ENCODE measurements at places on chromosomes 5 and 9.

- DNase-seq = no peak
Measured at GRCh38 chr5:13708906-13709305, 235.6 kb downstream of the DNAH5 start.

DNA sequence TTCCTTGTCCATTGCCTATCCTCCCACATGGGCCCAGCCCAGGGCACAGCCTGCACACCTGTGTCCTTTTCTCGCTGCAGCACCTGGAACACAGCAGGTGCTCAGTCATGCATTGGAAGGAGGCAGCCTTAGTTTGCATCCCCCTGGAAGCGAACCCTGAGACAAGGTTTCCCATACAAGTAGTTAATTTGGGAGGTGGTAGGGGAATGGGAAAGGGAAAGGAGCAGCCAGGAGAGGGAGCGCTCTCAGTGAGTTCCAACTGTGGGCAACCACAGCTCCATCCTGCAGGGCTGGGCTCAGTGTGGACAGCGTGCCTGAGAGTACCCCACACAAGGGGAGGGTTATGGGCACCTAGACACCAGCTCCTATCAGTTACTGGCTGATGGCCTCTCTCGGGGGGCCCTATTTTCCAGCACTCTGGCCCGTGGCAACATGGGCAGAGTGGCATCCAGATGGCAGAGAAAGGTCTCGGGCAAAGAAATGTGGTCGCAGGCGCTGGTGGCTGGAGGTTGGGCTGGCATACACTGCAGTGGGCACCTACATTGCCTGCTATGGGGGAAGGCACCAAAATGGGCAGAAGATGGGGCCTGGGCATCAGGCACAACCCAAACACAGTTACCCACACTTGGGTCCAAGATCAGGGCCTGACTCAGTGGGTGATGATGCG, 50.1 kb downstream of the TSPAN17 start:
- no peak for DNase-seq

DNA sequence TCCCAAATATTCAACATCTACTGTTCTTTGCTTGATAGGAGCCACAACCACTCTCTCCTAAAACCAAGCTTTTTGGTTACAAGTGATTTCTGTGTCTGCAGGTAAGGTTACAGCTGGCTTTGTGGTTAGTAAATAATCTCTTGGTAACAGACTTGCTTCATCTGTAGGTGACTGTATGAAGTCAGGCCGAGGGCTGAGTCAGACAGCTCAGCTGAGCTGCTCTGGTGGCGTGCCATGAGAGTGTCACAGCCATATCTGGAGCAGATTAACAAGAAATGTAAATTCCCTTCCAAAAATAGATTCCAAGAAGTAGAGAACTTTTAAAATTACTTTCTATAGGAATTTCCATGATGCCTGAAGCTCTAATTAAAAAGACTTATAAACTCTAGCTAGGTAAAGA, 23.7 kb upstream of the TAS2R1 start:
- DNase-seq = peak; percentile 88

GRCh38 chr5:78568676-78569075, 79.9 kb downstream of the LHFPL2 start:
- no peak for DNase-seq

DNA sequence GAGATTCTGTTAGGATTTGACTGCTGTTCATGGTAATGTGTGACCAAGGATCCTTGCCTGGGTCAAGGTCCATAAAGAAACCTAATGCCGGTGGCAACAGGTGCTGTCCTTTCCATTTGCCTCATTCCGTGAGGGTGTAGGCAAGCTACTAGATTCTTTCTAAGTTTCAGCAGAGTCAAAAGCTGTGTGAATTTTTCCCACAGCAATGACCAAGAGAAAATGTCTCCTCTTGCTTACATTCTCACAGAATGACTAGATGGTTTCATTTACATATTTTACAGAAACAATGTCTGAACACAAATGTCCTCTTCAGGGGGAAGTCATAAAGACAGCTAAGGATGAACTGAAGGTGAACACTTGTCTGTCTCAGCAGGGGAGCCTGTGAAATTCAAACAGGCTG, 75.3 kb upstream of the SV2C start:
- no peak for DNase-seq

GRCh38 chr9:110047232-110047954, 160.6 kb downstream of the C9orf152 start:
- no peak for DNase-seq

GRCh38 chr5:32462618-32463017, 18.1 kb upstream of the ZFR start:
- DNase-seq = no peak

DNA sequence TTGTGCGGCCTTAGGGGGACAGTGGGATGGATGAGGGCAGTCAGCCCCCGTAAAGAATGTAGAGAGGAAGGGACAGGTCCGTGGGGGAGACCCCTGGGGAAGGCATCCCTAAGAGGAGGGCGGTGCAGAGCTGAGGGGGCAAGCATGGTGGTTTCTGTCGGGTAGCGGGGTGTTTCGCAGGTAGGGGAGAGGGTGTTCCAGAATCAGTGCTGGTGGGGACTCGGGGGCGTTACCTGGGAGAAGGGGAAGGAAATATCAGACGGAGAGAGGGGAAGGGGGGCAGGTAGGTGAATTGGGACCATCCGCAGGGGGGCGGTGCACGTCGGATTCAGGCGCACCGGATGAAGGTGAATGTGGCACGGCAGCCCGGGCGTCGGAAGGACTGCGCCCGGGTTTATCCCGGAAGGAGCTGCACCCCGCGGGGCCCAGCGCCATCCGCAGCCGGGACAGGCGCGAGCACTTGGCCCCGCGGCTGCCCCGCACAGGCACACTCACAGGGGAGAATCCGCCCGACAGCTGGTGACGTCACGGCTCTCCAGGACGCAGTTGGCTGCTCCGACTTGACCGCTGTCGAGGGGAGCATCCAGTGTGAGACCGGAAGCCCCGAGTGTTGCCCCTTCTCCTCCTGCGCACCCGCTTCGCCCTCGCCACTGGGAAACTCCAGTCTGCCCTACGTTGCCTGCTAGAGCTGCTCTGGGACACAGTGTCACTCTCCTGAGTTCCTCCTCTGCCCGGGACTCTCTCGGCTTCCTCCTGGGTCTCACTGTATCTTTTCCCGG, 1.3 kb downstream of the CD72 start:
- no peak for DNase-seq

GRCh38 chr9:114250235-114250568, 72.7 kb upstream of the ORM1 start:
- DNase-seq = peak; percentile 73

DNA sequence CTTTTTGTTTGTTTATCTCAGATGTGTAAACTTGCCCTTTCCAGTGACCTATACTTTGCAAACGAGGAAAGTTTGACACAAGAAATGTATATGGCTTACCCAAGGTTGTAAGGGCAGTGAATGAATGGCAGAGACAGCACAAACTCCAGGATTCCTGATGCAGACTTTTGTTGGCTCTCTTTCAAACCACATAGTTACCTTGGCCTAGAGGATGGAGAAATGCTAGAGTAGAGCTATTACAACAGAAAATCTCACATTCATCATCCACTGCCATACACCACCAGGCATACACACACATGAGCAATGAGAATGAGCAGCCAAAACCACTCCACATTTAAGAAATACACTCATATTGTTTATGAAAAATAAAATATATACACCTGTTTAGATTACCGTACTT, 387.0 kb downstream of the TLR4 start:
- no peak for DNase-seq

DNA sequence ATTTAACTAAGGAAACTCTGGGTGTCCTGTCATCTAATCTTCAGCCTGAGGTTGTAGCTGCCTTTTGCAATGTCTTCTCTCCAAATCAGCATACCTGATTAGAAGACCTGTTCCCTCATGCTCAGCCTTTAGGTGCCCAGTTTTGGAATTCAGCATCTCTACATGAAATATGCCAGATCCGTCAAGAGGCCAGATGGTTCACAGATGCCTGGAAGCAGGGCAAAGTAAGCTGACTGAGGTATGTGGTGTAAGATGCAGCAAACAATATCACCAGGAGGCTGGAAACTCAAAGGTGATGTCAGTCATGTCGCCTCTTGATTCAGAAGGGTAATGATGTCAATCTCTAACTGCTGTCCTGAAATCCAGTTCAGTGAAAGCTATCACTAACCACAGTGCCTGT, 324.4 kb downstream of the PRELID2 start:
- DNase-seq = no peak

- DNase-seq = no peak
Measured at GRCh38 chr5:125197321-125197720, 450.9 kb upstream of the ZNF608 start.

DNA sequence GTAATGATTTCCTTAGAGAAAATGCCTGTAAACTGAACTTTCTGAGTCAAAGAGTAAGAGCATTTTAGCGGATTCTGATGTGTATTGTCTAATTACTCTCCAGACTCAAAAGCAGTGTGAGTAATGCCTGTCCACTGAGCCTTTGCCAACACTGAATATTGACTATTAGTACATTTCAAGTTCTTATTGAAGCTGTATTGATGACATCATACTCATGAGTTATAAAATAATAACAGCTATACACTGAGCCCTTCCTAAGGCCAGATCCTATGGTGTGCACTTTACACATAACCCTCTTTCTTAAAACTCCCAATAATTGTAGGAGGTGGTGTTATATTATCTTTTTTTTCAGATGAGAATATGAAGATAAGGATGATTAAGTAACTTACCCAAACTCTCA, 152.8 kb upstream of the TRPC7 start:
- DNase-seq = no peak

- DNase-seq = no peak
Measured at GRCh38 chr9:135295551-135296300, 183.9 kb upstream of the PPP1R26 start.

DNA sequence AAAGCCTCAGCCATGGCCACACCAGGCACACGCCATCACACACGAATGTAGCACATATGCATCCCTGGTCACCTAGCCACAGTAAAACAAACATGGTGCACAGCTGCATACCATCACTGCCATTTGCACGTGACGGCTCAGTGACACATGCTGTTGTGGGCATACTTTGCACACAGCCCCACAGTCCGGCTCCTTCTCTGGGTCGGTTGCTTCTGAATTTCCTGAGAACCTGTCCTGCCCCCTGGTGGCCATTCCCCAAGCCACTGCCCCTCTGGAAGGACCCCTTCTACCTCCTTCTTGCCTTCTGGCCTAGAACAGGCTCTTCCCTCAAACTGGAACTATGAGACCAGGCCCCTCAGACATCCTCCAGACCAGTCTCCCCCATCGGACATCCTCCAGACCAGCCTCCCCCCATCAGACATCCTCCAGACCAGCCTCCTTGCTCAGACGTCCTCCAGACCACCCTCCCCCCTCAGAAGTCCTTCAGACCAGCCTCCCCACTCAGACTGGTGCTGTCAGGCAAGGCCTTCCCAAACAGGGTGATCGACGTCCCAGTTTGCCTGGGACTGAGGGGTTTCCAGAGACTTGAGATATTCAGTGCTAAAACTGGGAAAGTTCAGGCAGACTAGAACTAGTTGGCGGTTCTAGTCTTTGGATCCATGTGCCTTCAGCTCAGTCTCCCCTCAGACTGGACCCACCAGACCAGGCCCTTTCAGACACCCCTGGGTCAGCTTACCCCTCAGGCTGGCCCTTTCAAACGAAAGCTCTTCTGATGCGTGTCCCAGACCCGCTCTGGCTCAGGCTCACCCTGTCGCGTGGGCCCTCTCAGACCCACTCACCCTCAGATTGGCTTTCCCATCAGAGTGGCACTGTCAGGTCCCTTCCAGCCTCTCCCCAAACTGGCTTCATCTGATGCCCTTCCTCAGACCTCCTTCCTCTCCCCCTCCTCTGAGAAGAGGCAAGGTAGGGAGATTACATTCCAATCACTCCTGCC, 24.3 kb upstream of the ENHO start:
- no peak for DNase-seq

DNA sequence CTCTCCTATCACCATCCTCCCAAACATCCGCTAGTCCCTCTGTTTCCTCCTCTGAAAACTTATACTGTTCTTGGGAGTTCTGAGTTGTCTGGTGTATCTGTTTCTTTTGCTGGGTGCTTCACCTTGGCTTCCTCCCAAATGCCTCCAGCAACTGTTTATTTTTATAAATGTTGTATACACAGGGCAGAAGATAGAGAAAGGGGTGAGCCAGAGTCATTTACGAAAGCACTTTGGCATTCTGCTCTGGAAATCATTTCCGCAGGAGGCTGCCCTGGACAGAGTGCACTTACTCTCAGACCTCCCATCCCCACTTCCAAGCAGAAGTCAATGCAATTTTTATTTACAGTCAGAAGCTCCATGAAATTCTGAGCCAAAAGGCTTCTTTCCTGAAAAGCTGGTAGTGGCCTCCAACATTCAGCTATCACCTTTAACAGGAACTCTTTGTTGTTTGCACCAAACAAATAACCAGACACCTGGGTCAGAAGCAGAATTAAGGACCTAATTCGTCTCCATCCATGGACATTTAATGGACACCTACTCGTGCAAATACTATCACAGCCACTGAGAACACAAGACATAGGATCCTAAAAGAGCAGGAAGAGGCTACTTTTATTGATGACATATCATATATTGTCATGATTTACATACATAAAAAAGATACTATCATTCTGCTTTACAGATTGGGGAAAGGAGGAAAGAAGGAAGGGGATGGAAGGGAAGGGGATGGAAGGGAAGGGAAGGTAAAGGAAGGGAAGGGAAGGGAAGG, 229.5 kb upstream of the PAPPA start:
- DNase-seq = no peak

GRCh38 chr9:109775516-109775915, 4.5 kb upstream of the PALM2AKAP2 start:
- DNase-seq = no peak

- no peak for DNase-seq
Measured at GRCh38 chr5:22314548-22314947, 538.6 kb downstream of the CDH12 start.

DNA sequence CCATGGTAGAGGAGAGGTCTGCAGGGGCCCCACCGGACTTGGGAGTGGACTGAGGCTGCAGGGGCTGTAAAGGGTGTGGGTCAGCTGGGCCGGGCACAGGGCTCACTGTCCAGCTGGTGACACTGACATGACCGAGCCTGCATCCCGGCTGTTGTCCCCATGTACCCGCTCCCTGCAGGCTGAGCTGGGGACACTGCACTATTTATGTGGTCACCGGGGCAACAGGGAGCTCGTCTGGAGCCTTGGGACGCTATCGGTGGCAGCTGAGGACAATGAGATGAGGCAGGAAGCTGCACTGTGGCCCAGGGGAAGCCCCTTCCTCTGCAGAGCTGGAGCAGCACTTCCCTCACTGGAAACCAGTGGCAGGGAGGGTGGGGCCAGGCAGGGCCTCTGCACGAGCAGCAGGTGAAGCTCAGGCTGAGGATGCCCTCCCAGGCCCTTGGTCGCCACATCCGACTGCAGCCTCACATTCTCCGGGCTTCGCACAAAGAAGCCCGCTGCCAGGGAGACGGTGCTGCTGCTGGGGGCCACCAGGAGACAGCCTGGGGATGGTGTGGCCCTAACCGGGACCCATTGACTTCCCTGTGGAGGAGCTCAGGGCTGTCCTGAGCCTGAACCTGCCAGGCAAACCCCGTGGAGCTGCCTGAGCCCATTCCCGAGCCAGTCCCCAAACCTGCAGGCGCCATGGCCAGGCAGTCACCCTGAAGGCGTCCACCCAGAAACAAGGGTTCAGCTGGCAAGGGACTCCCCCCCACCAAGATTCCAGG, 26.4 kb downstream of the ZDHHC11B start:
- no peak for DNase-seq
